ENCODE measurements at places on chromosomes 7 and 10.

GRCh38 chr10:116263870-116264655, 8.9 kb downstream of the GFRA1 start:
- no peak for DNase-seq

DNA sequence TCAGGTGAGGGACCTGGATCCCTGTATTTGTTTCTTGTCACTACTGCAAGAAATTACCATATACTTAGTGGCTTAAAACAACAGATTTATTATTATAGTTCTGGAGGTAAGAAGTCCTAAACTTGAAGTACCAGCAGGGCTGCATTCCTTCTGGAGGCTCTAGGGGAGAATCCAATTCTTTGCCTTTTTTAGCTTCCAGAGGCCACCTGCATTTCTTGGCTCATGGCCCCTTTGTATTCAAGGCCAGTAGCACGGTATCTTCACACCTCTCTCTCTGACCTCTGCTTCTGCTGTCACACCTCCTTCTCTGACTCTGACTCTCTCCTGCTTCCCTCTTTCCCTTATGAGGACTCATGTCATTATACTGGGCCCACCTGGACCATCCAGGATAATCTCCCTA, 2.2 kb upstream of the LHPP start:
- no peak for DNase-seq

- DNase-seq = no peak
Measured at GRCh38 chr7:6164491-6164890, 107.9 kb downstream of the CYTH3 start.

- peak; percentile 71 for DNase-seq
Measured at GRCh38 chr10:101291331-101292193, 62.3 kb upstream of the LBX1 start.

DNA sequence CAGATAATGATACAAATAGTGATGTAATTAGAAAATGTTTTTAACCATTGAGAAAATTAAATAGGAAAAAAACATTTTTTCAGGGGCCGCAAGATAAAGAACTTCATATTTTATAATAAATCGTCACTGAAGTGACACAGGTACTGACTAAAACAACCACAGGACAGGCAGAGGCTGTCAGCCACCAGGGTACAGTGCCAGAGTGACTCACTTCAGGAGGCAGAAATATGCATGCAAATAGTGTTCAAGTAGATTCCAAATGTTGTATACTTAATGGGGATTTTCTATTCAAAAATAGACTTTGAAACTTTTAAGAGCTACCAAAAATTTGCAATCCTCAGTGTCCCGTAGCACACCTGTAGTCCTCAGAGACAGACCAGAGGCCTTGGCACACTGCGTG, 68.6 kb downstream of the FRMPD2 start:
- no peak for DNase-seq

GRCh38 chr10:3186368-3186767, 13.8 kb upstream of the PITRM1 start:
- DNase-seq = no peak

GRCh38 chr7:153858355-153858754, 193.8 kb upstream of the DPP6 start:
- no peak for DNase-seq

- no peak for DNase-seq
Measured at GRCh38 chr10:44992070-44992731, 8.5 kb upstream of the ZNF22 start.

GRCh38 chr10:1197384-1197783, 141.2 kb downstream of the WDR37 start:
- no peak for DNase-seq

GRCh38 chr10:99369551-99369950, 40.4 kb downstream of the CNNM1 start:
- no peak for DNase-seq

DNA sequence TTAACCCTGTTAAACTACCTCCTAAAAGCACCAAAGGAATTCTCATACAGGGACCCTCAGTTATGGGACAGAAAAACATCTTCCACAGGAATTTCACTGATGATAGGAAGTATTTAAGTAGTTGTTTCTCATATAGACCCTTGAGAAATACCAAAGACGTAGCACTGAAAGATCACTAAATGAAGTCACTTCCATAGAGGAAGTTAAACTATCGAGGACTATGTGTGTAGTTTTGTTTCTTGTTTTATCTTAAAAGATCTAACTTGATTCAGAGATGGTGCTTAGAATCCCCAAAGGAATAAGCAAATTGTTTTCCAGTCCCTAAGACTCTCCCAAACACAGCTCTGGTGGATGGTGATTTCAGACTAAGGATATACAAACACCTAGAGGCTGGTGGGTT, 94.8 kb upstream of the AFAP1L2 start:
- no peak for DNase-seq

DNA sequence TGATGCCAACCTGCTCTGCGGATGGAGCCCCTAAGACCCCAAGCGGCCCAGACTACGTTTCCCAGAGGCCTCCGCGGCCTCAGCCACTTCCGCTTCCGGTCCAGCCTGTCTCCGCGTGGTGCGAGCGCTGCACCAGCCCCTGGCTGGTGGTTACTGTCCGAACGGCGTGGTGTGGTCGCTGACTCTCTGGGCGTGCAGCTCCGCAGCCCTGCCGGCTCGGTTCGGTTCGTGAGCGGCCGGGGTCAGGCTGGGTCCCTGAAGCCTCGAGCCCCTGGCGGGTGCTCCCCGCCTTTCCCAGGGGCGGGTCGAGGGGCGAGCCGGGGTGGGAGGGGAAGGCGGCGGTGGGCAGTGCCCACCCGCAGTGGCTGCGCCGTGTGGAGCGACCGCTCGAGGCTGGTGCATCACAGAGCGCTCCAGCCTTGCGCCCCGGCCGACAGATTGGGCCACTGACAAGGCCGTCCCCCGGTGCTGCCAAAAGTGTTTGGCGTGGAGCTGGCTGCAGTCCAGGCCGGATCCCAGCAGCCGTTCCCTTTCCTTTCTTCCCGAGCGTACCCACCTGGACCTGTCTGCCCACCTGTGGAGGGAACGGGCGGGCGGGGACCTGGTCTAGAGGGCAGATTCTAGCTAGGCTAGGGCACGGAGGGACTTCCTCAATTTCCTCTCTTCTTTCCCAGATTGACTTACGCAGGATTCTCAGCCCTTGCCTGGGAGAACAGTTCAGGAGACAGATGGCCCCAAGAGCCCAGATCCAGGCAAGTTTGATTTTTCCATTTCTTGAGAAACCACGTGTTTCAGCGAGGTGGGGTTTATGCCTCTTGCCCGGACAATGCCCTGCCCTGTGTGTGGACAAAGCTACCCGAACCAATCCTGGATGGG, at the start of gene ZNF485:
Gene ZNF485, plus strand, starts transcription at position 116 of the 876 bp plus-strand sequence. Its CDS starts 613 bp downstream, at position 729.
- DNase-seq = peak; percentile 78
